Heart right ventricle (tissue), 16 donors: ENCODE measurements at places on chromosomes 1 and 21. TPM values are rescaled to one million over a fixed set of nuclear protein-coding genes. Genes with fewer than 3 reads are reported as not detected.

DNA sequence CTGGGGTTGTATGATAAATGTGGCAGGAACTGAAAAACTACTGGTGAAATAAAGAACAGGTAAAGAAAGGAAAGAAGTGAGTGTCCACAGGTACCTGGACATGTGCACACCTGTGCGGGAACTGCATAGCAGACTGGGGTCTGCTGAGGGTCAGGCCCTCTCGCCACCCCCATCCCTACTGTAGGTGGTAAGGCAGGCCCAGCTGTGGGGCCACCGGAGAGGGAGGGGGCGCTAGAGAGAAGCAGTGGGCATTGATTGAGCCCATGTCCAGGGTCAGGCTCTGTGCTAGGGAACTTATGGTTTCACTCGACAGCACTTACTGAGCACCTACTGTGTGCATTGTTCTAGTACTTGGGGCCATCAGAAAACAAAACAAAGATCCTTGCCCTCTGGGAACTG is 400.5 kb downstream of the MATN1 start:
- no peaks in the 10 kb centered on the region for H3K36me3 ChIP-seq
- DNase-seq, result no peak
- H3K27me3 ChIP-seq, result peaks cover 28% of the 10 kb centered on the region
- H3K4me3 ChIP-seq, result no peak overlapping the region
- no peak overlapping the region for H3K27ac ChIP-seq

GRCh38 chr1:160567858-160568682 is 11.2 kb downstream of the CD84 start:
- no peak overlapping the region for H3K4me3 ChIP-seq
- H3K4me1 ChIP-seq, result no peaks in the 10 kb centered on the region
- no peaks in the 10 kb centered on the region for H3K36me3 ChIP-seq
- no peaks in the 10 kb centered on the region for H3K27me3 ChIP-seq

- H3K4me3 ChIP-seq, result no peak overlapping the region
These were observed 33.5 kb downstream of the ASH1L start for GRCh38 chr1:155529109-155529508.

- no peak overlapping the region for H3K4me3 ChIP-seq
- no peaks in the 10 kb centered on the region for H3K27me3 ChIP-seq
- DNase-seq, result no peak
- no peaks in the 10 kb centered on the region for H3K4me1 ChIP-seq
- peaks cover 95% of the 10 kb centered on the region for H3K36me3 ChIP-seq
- no peak overlapping the region for H3K27ac ChIP-seq
These were observed 69.4 kb upstream of the MORC3 start for GRCh38 chr21:36250423-36251075.

DNA sequence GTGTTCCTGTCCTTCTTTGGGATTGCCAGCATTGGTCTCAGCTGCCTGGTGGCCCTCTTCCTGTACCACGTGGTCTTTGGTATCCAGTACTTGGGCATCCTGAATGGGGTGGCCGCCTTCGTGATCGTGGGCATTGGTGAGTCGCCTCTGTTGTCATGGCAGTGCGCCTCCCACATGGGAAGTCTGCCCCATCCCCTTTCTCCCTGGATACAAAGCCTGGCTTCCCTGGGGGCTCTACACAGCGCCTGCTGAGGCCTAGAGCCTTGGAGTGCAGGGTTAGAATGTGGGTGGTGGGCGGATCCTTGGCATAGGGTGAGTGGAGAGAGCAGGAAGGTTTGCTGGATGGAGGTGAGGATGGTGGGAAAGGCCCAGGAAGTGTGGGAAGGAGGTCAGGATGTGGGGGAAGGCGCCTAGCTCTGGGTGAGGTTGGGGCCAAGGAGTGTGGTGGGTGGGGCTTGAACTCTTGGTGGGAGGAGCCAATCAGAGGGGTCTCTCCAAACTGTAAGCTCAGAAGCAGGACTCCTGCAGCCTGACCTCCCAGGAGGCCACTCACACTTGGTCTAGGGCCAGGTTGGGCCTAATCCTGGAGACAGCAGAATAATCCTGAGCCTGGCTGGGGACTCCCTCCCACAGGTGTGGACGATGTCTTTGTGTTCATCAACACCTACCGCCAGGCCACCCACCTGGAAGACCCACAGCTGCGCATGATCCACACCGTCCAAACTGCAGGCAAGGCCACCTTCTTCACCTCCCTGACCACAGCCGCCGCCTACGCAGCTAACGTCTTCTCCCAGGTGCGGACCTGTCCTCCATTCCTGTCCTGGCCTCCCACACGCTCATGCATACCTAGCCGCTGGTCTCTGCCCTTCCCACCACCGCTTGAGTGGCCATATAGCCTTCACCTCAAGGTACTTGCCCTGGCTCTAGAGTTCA is 36.7 kb downstream of the DISP3 start:
- no peaks in the 10 kb centered on the region for H3K36me3 ChIP-seq
- no peak overlapping the region for H3K4me3 ChIP-seq
- no peaks in the 10 kb centered on the region for H3K4me1 ChIP-seq
- peaks cover 10% of the 10 kb centered on the region for H3K27me3 ChIP-seq
- no peak for DNase-seq

GRCh38 chr1:197312163-197312562 is 44.1 kb downstream of the CRB1 start:
- no peak for DNase-seq
- H3K4me3 ChIP-seq, result no peak overlapping the region
- H3K27me3 ChIP-seq, result no peaks in the 10 kb centered on the region

DNA sequence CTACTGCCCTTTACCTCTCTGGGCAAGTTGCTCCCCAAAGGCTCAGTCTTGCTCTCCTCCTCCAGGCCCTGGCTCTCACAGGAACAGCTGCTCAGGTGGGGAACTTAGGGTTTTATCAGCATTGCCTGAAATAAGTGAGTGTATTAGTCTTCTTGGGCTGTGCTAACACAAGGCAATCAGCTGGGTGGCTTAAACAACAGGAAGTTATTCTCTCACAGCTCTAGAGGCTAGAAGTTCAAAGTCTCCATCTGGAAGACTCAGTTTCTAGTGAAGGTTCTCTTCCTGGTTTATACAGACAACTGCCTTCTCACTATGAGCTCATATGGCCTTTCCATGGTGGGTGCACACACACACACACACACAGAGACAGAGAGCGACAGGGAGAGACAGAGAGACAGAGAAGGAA is 2.8 kb upstream of the CD1C start:
- DNase-seq, result no peak
- H3K27ac ChIP-seq, result no peak overlapping the region
- peaks cover 68% of the 10 kb centered on the region for H3K4me1 ChIP-seq
- no peak overlapping the region for H3K4me3 ChIP-seq

- H3K4me3 ChIP-seq, result no peak overlapping the region
- peak overlapping the region; percentile 71 for H3K27ac ChIP-seq
- H3K4me1 ChIP-seq, result peaks cover 29% of the 10 kb centered on the region
- peaks cover 7% of the 10 kb centered on the region for H3K27me3 ChIP-seq
- H3K36me3 ChIP-seq, result no peaks in the 10 kb centered on the region
- peak; percentile 84 for DNase-seq
These were observed 57.6 kb downstream of the ABCA4 start for GRCh38 chr1:94063379-94063778.

GRCh38 chr1:171267391-171267790 is 19.1 kb downstream of the FMO1 start:
- H3K4me3 ChIP-seq, result no peak overlapping the region
- H3K27me3 ChIP-seq, result no peaks in the 10 kb centered on the region
- no peaks in the 10 kb centered on the region for H3K4me1 ChIP-seq
- no peaks in the 10 kb centered on the region for H3K36me3 ChIP-seq

GRCh38 chr1:243268751-243269460 is 13.1 kb downstream of the SDCCAG8 start:
- no peaks in the 10 kb centered on the region for H3K27me3 ChIP-seq
- H3K36me3 ChIP-seq, result peaks cover 31% of the 10 kb centered on the region
- H3K4me1 ChIP-seq, result peaks cover 46% of the 10 kb centered on the region
- no peak for DNase-seq
- H3K27ac ChIP-seq, result peak overlapping the region; percentile 59
- peak overlapping the region; percentile 14 for H3K4me3 ChIP-seq

- H3K36me3 ChIP-seq, result no peaks in the 10 kb centered on the region
- H3K4me1 ChIP-seq, result peaks cover 3% of the 10 kb centered on the region
- no peaks in the 10 kb centered on the region for H3K27me3 ChIP-seq
- DNase-seq, result no peak
- no peak overlapping the region for H3K27ac ChIP-seq
- no peak overlapping the region for H3K4me3 ChIP-seq
These were observed 3.7 kb upstream of the ZNF326 start for GRCh38 chr1:89990976-89991831.

GRCh38 chr21:41098481-41099042 is 69.4 kb upstream of the BACE2 start:
- H3K27me3 ChIP-seq, result no peaks in the 10 kb centered on the region
- no peaks in the 10 kb centered on the region for H3K4me1 ChIP-seq
- no peak for DNase-seq

- no peaks in the 10 kb centered on the region for H3K4me1 ChIP-seq
- no peak overlapping the region for H3K4me3 ChIP-seq
- no peak for DNase-seq
- no peak overlapping the region for H3K27ac ChIP-seq
- no peaks in the 10 kb centered on the region for H3K36me3 ChIP-seq
These were observed 1207.5 kb upstream of the ADGRL2 start for GRCh38 chr1:80593197-80593596.

- peaks cover 32% of the 10 kb centered on the region for H3K27me3 ChIP-seq
- H3K36me3 ChIP-seq, result no peaks in the 10 kb centered on the region
- no peaks in the 10 kb centered on the region for H3K4me1 ChIP-seq
These were observed 128.0 kb upstream of the KLHDC7A start for GRCh38 chr1:18352636-18353265.

GRCh38 chr1:230187290-230187689 is 120.3 kb downstream of the GALNT2 start:
- no peaks in the 10 kb centered on the region for H3K27me3 ChIP-seq
- H3K27ac ChIP-seq, result no peak overlapping the region
- DNase-seq, result no peak
- peaks cover 25% of the 10 kb centered on the region for H3K4me1 ChIP-seq
- peaks cover 7% of the 10 kb centered on the region for H3K36me3 ChIP-seq
- no peak overlapping the region for H3K4me3 ChIP-seq

- no peak overlapping the region for H3K4me3 ChIP-seq
- no peak overlapping the region for H3K27ac ChIP-seq
- peaks cover 7% of the 10 kb centered on the region for H3K27me3 ChIP-seq
- H3K4me1 ChIP-seq, result no peaks in the 10 kb centered on the region
- H3K36me3 ChIP-seq, result no peaks in the 10 kb centered on the region
- no peak for DNase-seq
These were observed 390.1 kb downstream of the PRDM2 start for GRCh38 chr1:14090062-14090461.

- DNase-seq, result no peak
- H3K36me3 ChIP-seq, result no peaks in the 10 kb centered on the region
- H3K27me3 ChIP-seq, result no peaks in the 10 kb centered on the region
- H3K27ac ChIP-seq, result no peak overlapping the region
- peaks cover 96% of the 10 kb centered on the region for H3K4me1 ChIP-seq
These were observed 78.1 kb downstream of the CD34 start for GRCh38 chr1:207832796-207833195.

DNA sequence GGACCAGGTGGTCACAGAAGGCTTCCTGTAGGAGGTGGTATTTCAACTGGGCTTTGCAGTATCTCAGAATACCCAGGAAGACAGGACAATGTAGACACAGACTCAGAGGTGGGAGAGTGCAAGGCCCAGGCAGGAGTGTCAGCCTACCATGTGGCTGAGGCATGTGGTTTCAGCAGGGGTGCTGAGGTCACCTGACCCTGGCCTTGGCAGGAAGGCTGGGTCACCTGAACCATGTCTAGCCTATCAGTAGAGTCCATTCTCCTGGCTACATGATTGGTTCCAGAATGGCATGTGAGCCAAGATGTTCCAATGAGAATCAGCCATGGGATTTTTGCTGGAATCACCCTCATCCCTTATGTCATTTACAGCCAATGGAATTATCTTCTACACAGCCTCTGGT is 169.4 kb downstream of the ACTL8 start:
- H3K36me3 ChIP-seq, result no peaks in the 10 kb centered on the region
- peaks cover 55% of the 10 kb centered on the region for H3K27me3 ChIP-seq
- no peak overlapping the region for H3K27ac ChIP-seq
- no peaks in the 10 kb centered on the region for H3K4me1 ChIP-seq
- H3K4me3 ChIP-seq, result no peak overlapping the region
- DNase-seq, result no peak

DNA sequence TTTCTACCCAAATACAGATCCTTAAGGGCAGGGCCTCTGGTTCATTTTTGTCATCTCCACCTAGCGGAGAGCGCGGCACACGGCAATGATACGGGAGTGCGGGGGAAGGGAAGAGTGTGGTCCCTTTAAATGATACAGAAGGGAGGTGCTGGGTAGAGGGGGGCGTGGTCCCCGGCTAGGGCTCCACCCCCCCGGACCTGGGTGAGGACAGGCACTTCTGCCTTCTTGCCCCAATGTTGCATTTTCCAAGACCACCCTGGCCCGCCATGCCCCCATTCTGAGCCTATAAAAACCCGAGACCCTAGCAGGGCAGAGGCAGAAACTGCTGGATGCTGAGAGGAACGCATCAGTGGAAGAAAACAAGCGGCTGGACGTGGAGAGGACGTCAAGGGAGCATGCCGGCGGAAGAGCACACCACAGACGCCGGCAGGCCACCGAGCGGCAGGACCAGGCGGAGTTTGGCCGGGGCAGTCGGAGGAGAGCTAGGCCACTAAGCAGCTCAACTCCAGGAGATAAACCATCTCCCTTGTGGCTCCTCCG is 30.0 kb downstream of the LRRC3 start:
- no peaks in the 10 kb centered on the region for H3K36me3 ChIP-seq
- no peaks in the 10 kb centered on the region for H3K4me1 ChIP-seq
- H3K27ac ChIP-seq, result no peak overlapping the region
- no peaks in the 10 kb centered on the region for H3K27me3 ChIP-seq
- DNase-seq, result no peak

DNA sequence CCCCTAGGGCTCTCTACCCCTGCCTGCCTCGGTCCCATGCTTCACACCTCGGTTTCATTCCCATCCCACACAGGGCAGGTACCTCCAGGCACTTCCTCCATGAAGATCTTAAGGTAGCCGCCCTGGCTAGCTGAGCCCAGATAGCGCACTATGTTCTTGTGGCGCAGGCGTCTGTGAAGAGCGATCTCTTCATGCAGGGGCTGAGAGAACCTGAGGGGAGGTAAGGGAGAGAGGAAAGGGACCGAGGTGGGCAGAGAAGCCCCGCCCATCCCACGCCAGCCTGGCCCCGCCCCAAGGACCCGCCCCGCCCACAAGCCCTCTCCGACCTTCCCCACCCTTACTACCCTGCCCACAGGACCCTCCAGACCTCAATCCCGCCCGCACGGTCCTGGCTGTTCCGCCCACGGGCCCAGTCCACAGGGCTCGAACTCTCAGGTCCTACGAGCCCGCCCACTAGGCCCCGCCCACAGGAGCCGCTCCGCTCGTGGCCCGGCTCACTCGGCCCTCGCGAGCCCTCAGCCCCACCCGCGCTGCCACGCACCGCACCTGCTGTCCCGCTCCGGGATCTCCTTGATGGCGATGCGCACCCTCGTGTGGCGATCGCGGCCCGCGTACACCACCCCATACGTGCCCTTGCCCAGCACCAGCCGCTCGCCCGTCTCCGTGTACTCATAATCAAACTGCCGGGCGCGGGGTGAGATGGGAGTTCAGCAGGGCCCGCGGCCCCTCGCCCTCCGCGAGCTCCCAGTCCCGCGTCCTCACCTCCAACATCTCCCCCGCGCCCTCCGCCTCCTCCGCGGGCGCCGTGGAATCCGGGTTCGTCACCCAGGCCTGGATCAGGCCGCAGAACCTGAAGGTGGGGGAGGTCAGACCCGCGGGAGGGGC is 6.4 kb downstream of the MAP3K6 start:
- DNase-seq, result no peak
- no peak overlapping the region for H3K27ac ChIP-seq
- H3K36me3 ChIP-seq, result peaks cover 69% of the 10 kb centered on the region
- H3K4me1 ChIP-seq, result peaks cover 31% of the 10 kb centered on the region

Gene AP4B1
- 13.9 TPM for total RNA-seq

Gene STUM
- total RNA-seq, result 0.36 TPM

Gene HECTD3
- 16.0 TPM for total RNA-seq

Gene HPCAL4
- total RNA-seq, result 0.18 TPM

Gene CELA2A
- 0.95 TPM for total RNA-seq

Gene OR6K6
- not detected for total RNA-seq

Gene TRPM2
- total RNA-seq, result 0.55 TPM

Gene PRAMEF12
- not detected for total RNA-seq

Gene RRP1
- total RNA-seq, result 10.5 TPM
